ENCODE measurements at places on chromosomes 1 and 21.

DNA sequence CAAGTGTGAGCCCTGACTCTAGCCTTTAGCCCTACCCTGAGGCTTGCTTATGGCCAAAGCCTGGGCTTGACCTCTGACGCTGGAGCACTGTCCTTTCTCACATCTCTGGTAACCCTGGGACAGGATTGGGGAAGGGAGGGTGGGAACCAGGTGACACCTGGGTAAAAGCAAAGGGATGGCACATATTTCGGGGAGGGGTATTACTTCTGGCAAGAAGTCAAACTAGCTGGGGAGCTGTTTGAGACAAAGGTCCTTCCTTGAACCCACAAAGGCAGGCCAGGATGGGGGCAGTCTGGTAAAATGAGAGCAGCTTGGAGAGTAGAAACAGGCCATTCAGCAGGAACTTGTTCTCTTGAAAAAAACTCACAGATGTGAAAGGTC, 2.0 kb downstream of the MOB3C start:
- DNase-seq, result no peak

DNA sequence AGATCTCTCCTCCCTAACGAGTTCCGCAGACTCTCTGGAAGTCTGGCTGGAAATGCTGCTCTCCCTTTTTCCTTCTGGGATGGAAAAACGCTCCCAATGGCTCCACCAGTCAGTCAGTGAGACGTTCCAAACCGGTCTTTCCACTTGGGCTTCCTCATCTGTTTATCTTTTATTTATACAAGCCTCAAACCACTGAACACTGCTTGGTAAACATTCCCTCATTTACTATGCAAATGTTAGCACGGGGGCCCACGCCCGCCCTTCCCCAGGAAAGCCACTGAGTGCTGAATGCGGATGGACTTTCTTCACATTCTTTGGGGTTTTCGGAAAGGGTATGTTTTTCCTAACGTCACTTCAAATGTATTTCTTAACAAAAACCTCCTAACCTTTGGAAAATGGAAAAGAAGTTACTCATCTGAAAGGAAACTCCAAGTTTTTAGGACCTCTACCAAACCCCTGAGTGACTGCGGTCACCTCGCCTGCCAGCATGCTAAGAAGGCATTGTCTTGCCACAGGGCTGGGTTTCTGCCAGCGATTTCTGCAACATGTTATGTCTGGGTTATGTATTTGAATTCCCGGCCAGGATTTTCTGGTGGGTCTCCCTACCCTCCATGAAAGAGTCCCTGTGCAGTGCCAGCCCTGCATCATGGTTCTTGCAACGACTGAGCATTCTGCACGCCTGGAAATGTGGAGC, 14.0 kb upstream of the UMODL1 start:
- DNase-seq, result no peak

GRCh38 chr1:91036894-91037829, 15.3 kb upstream of the ZNF644 start:
- no peak for DNase-seq

GRCh38 chr1:167650269-167651160, 20.5 kb downstream of the RCSD1 start:
- no peak for DNase-seq

DNA sequence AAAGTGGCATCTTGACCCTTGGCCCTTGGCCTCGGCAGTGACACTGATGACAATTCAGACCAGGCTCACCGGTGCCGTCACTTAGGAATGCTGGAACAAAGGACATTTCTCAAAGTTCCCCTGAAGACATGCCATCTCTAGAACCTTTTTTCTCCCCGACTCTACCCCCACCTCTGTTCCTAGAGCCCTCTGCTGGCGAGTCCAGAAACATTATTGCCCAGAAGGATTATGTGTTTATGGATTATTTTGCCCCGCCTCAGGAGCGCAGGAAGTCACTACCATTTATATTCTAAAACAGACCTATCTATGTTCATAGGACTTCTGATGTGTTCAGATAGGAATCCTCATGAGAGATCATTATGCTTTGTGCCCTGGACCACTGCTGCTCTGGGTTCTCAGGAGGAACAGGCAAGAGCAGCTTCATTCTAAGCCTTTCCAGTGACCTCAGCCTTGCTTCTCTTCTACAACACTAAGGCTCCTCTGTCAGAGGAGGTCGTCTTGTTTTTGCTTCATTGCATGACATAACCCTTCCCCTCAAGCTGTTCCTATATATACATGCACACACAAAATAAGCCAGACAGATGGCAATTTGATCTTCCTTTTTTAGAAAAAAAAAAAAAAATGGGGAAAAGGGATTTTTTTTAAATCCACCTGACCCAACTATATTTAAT, 12.4 kb upstream of the SHISA4 start:
- no peak for DNase-seq

DNA sequence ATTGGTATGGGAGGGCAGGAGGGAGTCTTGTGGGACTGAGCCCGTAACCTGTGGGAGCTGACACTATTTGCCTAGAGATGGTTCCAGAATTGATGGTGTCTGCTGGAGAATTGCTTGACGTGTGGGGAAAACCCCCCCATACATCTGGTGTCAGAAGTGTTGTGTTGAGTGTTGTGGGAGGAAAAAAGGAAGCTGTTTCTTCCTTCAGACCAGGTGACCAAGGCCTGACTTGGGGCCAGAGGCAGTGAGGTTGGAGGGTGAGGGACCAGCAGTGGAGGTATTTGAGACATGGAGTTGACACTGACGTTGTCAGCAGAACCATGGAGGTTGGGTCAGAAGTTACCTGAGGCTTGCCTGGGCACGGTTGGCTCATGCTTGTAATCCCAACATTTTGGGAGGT, 8.3 kb downstream of the SHISAL2A start:
- DNase-seq, result no peak

DNA sequence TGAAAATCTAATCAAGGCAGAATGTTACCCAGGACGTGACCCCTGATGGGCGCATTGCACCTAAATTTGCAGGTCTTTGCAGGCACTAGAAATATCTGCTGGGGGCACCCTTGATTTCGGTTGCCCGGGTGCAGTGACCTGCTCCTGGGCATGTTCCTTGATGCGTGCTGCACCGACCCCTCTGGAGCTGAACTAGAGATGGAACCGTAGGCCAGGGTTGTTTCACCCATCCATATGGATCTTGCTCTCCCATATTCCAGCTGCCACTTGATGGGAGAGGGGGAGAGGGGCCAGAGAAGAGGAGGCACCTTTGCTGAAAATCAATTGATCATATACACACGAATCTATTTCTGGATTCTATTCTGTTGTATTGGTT, 8.4 kb upstream of the COL18A1 start:
- no peak for DNase-seq

- DNase-seq, result no peak
These were observed 6.6 kb downstream of the MAP3K21 start for GRCh38 chr1:233334092-233334491.

- DNase-seq, result no peak
These were observed 45.6 kb downstream of the TNNI3K start for GRCh38 chr1:74280642-74281396.

DNA sequence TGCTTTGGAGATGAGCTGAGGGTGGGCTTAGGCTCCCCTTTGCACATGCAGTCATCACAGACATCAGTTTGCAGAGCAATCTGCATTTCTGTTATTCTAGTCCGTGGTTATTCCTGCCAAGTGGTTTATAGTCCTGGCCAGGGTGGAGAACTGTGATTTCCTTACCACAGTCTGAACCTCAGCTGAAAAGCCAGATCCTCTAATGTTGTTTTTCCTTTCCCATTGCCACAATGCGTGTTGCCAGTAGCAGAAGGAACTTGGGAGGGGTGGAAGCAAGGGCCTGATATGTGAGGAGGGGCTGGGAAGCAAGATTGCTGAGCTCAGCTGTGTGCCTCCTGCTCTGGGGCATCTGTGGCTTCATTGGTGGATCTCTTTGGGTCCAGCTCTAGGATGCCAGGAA, 18.0 kb upstream of the ST3GAL3 start:
- no peak for DNase-seq

GRCh38 chr1:199913318-199913717, 114.2 kb upstream of the NR5A2 start:
- DNase-seq, result no peak

GRCh38 chr1:193462629-193463320, 276.4 kb upstream of the B3GALT2 start:
- DNase-seq, result no peak

GRCh38 chr21:44658913-44659595, 1.3 kb downstream of the KRTAP12-3 start:
- no peak for DNase-seq

DNA sequence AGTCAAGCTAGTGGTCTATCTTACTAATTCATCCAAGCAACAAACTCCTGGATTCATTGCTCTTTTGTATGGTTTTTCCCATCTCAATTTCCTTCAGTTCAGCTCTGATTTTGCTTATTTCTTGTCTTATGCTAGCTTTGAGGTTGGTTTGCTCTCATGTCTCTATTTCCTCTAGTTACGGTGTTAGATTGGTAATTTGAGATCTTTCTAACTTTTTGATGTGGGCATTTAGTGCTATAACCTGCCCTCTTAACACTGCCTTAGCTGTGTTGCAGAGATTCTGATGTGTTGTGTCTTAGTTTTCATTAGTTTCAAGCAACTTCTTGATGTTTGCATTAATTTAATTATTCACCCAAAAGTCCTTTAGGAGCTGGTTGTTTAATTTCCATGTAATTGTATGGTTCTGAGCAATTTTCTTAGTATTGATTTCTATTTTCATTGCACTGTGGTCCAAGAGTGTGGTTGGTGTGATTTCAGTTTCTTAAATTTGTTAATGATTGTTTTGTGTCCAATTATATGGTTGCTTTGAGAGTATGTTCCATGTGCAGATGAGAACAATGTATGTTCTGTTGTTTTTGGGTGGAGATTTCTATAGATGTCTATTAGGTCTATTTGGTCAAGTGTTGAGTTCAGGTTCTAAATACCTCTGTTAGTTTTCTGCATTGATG, 154.6 kb downstream of the PLPPR5 start:
- DNase-seq, result no peak

DNA sequence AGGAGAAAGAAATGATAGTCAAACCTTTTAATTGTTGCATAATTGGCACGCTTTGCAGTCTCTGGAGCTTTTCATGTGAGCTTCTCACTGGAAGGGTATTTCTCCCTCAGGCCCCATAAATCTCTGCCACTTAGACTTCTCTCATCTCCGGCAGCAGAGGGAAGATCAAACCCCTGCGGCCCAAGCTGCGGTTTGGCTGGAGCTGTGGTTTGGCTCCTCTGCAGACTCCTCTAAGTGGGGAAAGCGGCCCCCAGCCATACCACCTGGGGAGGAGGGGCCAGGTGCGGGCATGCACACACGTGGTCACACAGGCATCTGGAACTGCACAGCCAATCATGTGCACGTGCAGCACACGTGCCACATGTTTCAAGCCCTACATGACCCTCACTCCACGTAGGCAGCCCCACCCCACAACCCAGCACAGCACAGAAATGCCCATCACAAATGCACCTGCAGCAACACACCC, 58.3 kb downstream of the UBE2T start:
- no peak for DNase-seq

GRCh38 chr1:113211467-113211866, 138.5 kb downstream of the LRIG2 start:
- no peak for DNase-seq

DNA sequence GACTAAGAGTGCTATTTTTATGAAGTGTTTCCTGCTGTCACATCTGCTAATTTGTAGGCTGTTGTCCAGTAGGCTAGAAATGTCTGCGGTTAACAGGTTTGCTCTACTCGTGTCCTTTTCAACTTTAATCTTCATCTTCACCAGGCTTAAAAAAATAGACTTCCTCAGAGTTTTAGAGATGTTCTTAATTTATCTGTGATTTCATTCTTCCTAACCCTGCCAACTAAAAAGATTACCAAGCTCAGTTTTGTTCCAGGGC, 66.8 kb downstream of the SASS6 start:
- DNase-seq, result no peak

GRCh38 chr1:231139125-231139649, 22.7 kb upstream of the TRIM67 start:
- DNase-seq, result no peak

GRCh38 chr1:224683936-224684335, 67.8 kb downstream of the CNIH3 start:
- no peak for DNase-seq

DNA sequence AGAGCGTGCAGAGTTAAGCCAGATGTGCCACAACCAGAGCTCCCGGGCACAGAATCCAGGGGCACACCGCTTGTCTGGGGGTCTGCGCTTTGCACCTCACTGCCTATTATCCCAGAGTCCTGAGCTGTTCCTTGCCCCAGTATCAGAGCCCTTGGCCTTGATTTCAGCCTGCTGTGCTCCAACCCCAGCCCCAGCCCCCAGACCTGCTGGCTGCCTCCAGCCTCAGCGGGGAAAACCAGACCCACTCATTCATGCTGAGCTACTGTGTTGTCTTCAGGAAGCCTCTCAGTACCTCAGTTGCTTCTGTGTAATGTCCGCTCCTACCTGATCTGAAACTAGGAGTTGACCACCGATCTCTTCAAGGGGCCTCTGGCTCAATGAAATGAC, 1.1 kb downstream of the IKBKE start:
- no peak for DNase-seq

DNA sequence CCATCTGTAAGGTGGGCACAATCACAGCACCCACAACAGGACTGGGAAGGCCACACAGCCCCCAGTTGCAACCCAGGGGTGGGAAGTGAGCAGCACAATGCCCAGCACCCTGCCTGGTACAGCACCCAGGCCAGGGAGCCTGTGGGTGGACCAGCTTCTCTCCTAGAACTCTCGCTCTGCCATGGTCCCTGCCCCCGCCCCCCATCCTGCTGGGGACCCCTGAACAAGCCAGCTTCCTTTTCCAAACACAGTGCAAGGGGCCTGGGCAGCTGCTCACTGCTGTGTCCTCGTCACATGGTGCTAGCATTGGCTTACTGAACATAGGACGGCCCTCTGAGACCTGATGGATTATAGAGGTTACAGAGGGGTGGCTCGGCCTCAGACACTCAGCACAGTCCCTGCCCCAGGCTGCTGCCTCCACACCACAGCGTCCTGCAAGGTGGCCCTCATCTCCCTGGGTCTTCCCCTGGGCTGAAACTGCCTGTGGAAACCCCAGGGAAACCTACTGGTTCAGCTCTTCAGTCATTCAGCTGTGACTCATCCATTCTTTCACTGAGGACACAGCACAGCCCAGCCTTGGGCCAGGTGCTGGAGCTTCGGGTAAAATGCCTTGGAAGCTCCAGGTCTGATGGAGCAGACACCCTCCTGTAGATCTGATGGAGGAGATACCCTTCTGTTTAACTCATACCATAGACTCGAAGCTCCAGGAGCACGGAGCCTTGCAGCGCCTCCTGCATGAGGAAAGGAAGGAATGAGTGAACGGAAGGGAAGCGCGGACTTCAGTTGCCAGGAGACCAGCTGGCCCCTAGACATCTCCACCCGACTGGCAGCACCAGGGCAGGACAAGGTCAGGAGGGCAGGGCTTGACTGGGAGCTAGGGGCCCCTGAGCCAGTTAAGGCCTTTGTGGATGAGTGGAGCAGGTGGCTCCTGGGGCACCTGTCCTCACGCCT, 8.1 kb upstream of the PRDM16 start:
- no peak for DNase-seq

DNA sequence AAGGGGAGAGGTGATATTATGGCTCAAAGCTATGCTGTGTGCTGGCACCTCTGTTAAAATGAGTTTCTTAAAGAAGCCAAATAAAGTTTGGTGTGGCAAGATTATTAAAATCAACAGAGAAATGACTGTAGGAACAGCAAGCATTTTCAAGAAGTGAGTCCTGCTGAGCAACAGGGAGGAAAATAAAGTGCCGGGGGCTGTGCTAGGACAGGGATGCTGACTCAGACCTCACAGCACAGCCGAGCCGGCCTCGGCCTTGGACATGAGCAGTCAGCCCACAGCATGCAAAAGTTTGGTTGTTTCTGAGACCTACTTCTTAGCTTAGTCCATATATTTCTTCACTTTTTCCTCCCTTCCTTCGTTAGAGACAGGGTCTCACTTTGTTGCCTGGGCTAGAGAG, 19.2 kb downstream of the CNIH3 start:
- no peak for DNase-seq

All from stimulated activated CD4-positive, alpha-beta T cell treated with anti-CD3 and anti-CD28 coated beads, Interleukin-4, amount 100 ng/mL, for 1 hour (primary cell).